ENCODE measurements at places on chromosomes 3 and 15. TPM values are rescaled to one million over a fixed set of nuclear protein-coding genes. Genes with fewer than 3 reads are reported as not detected.

DNA sequence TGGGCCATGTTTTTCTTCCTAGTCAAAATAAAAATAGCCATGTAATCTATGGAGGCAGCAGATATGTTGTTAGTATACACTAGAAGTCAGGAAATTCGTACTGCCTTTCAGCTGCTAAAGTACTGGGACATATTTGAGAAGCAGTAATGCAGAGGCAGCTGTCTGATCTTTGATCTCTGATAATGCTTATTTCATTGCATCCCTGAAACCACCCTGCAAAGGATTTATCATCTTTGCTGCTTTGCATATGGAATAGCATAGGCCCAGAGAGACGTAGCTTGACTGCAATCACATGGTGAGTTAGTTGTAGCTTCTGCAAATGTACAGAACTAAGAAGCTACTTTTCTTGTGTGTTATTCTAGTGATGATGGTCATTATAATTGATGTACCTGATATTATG lies 52.4 kb downstream of the RBM6 start:
- H3K27me3 ChIP-seq, result no peaks in the 10 kb centered on the region
- no peaks in the 10 kb centered on the region for H3K4me1 ChIP-seq
- no peak overlapping the region for H3K27ac ChIP-seq

GRCh38 chr3:138019281-138020069 lies 9.5 kb downstream of the CLDN18 start:
- H3K36me3 ChIP-seq, result peaks cover 2% of the 10 kb centered on the region
- no peaks in the 10 kb centered on the region for H3K4me1 ChIP-seq
- H3K4me3 ChIP-seq, result no peak overlapping the region
- DNase-seq, result no peak
- H3K27me3 ChIP-seq, result no peaks in the 10 kb centered on the region

DNA sequence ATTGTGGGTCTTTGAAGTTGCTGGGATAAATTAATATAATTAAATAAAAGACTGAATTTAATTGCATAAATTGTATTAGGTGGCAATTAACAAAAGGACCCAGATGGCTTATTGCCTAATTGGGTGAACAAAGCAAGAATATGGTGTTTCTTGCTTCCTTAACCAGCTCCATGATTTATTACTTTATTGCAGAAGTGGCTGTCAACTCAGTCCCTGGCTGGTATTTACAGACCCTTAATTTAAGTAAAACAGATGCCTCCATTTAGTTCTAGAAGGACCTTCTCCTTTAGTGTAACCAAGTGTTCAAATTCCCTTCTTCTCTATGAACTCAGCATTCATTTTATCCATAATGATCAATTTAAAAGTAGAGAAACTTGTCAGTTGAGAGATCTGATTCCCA lies 35.1 kb downstream of the DPH3 start:
- no peaks in the 10 kb centered on the region for H3K36me3 ChIP-seq
- H3K4me1 ChIP-seq, result no peaks in the 10 kb centered on the region
- no peak for DNase-seq

- H3K27ac ChIP-seq, result no peak overlapping the region
- no peak for DNase-seq
- H3K4me3 ChIP-seq, result no peak overlapping the region
These were observed 8.4 kb upstream of the DCAF1 start for GRCh38 chr3:51508255-51508654.

DNA sequence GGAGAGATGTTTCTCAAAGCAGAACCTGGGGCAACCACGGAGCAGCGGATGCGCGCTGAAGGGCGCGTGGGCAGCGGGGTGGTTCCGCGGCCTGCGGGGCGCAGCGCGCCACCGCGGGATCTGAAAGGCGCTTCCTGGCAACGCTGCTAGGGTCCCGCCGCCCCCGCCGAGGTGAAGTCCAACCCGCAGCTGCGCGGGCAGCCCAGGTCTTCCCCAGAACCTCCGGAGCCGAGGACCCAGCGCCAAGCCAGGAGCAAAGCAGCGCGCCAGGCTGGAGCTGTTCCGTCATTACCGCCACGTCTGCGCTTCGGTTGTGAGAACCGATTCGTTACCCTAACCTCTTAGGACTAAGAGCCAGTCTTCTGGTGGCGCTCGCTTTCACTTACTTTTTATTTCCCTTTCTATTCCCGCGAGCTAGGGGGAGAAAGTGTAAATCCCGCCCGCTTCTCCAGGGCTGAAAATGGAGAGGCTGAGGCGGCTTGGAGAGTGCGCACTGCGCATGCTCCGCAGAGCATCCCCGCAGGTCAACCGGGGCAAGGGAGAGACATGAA lies 3.2 kb upstream of the GABRG3 start:
- H3K36me3 ChIP-seq, result no peaks in the 10 kb centered on the region
- no peak overlapping the region for H3K27ac ChIP-seq
- peaks cover 39% of the 10 kb centered on the region for H3K27me3 ChIP-seq
- H3K4me1 ChIP-seq, result peaks cover 6% of the 10 kb centered on the region

DNA sequence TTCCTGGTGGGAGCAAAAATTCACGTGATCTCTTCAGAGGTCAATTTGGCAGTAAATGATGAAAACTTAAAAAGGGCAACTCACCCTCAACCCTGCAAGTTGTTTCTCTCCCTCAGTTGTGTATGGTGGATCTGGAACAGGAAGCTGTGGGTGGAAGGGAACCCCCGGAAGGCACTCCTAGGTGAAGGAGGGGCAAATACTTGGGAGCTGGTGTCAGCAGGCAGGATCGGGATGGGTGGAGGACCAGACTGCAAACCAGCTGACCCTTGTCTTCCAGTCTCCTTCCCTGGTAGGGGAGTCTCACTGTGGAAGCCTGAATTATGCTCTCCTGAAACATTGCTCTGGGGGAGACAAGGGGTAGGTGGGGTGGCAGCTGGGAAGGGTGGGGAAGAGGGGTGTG lies 33.5 kb downstream of the PRR23E start:
- no peak overlapping the region for H3K27ac ChIP-seq
- H3K4me3 ChIP-seq, result no peak overlapping the region
- H3K4me1 ChIP-seq, result no peaks in the 10 kb centered on the region
- DNase-seq, result no peak
- no peaks in the 10 kb centered on the region for H3K36me3 ChIP-seq

ANKUB1 gene
- not detected for total RNA-seq

KLHL6 gene
- total RNA-seq, result not detected

COL8A1 gene
- total RNA-seq, result 3,403 TPM

SRGAP3 gene
- total RNA-seq, result 1.5 TPM

FRMD4B gene
- total RNA-seq, result 0.52 TPM

All from osteocyte (in vitro differentiated cells).